ENCODE measurements at places on chromosomes 4 and X.

DNA sequence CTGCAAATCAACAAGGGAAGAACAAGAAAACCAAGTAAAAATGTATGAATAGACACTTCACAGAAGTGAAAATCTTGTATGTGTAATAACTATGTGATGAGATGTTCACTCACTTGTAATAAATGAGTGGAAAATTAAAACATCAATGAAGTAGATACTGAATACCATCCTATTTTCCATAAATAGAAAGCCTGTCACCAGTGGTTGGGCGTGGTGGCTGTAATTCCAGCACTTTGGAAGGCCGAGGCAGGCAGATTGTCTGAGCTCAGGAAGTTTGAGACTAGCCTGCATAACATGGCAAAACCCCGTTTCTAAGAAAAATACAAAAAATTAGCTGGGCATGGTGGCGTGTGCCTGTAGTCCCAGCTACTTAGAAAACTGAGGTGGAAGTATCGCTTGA, 53.5 kb upstream of the SOD3 start:
- DNase-seq: no peak

- no peak for DNase-seq
These were observed 21.9 kb downstream of the PCGF3 start for GRCh38 chr4:727576-727975.

- no peak for DNase-seq
These were observed 16.9 kb downstream of the AASDH start for GRCh38 chr4:56370377-56370776.

- DNase-seq: no peak
These were observed 27.1 kb upstream of the SLC25A6 start for GRCh38 chrX:1418901-1419544.

- DNase-seq: no peak
These were observed 201.0 kb downstream of the PAPSS1 start for GRCh38 chr4:107519053-107519452.

GRCh38 chr4:7540206-7540605, 105.5 kb upstream of the PSAPL1 start:
- no peak for DNase-seq

Data from stimulated activated CD4-positive, alpha-beta T cell treated with anti-CD3 and anti-CD28 coated beads, Interleukin-12 subunit alpha, Interleukin-12 subunit beta, amount 100 ng/mL, for 48 hours (primary cell).